ENCODE measurements at places on chromosomes 12 and 14. TPM values are rescaled to one million over a fixed set of nuclear protein-coding genes. Genes with fewer than 3 reads are reported as not detected.

The WDHD1 gene
- 22.5 TPM for total RNA-seq

The ZFP36L1 gene
- total RNA-seq: 91.3 TPM

The COX8C gene
- total RNA-seq: not detected

The TPPP2 gene
- not detected for total RNA-seq

The KLRK1 gene
- total RNA-seq: not detected

The ADAMTS20 gene
- not detected for total RNA-seq

The PRH2 gene
- total RNA-seq: not detected

The OR11H6 gene
- not detected for total RNA-seq

The GPX2 gene
- not detected for total RNA-seq

The OR10P1 gene
- total RNA-seq: not detected

The IFNG-AS1 gene
- total RNA-seq: not detected

The PLEKHD1 gene
- not detected for total RNA-seq

The ADAM20 gene
- total RNA-seq: 0.44 TPM

The DBX2 gene
- not detected for total RNA-seq

The GALNT9 gene
- total RNA-seq: not detected

The MYL2 gene
- total RNA-seq: 0.93 TPM

The IQSEC3 gene
- total RNA-seq: not detected

The KRT8 gene
- 31.7 TPM for total RNA-seq

The DAO gene
- not detected for total RNA-seq

The PYM1 gene
- total RNA-seq: 24.9 TPM

The RPGRIP1 gene
- total RNA-seq: not detected

The SIX4 gene
- 4.7 TPM for total RNA-seq

The AKAP3 gene
- total RNA-seq: 0.62 TPM

The SCARB1 gene
- 125 TPM for total RNA-seq

The PIWIL1 gene
- total RNA-seq: not detected

The KLRC1 gene
- not detected for total RNA-seq

The MEG3 gene
- 227 TPM for total RNA-seq

The RAB15 gene
- total RNA-seq: 26.7 TPM

The GRIN2B gene
- total RNA-seq: not detected

The CLEC2D gene
- total RNA-seq: 4.1 TPM

The TSPAN31 gene
- 14.6 TPM for total RNA-seq

The ASIC1 gene
- total RNA-seq: 0.55 TPM

The OAS2 gene
- 3.1 TPM for total RNA-seq

The RTL1 gene
- total RNA-seq: not detected

The SCAF11 gene
- 95.0 TPM for total RNA-seq

The STAB2 gene
- total RNA-seq: not detected

The HOXC5 gene
- total RNA-seq: not detected

The CFAP251 gene
- total RNA-seq: 6.0 TPM

The ITFG2 gene
- total RNA-seq: 34.5 TPM
